ENCODE measurements at places on chromosomes 11 and 22.

GRCh38 chr22:33588860-33589259 lies 331.4 kb downstream of the LARGE1 start:
- DNase-seq: no peak

- DNase-seq: no peak
These were observed 328.1 kb downstream of the CASP12 start for GRCh38 chr11:104570078-104570701.

GRCh38 chr22:26127126-26127525 lies 42.1 kb upstream of the SEZ6L start:
- DNase-seq: no peak

- no peak for DNase-seq
These were observed 274.1 kb downstream of the TTC28 start for GRCh38 chr22:28405588-28405987.

GRCh38 chr11:72326151-72326848 lies 82.3 kb upstream of the PHOX2A start:
- no peak for DNase-seq

DNA sequence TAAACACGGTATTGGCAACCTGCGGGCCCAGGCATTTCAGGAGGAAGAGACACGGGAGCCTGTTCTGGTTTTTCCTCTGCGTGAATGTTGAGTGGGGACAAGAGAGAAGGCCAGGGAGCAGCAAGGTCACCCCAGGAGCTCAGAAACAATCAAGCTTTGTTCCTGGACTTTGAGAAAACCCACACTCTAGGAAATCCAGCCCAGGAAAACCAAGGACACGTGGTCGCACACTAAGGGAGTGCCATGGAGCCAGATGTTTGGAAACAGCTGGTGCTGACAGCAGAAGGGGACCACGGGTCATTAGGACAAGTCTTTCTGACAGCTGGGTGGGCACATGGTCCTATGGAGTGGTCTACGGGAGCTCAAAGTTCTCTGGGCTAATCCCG lies 44.1 kb downstream of the MYH9 start:
- DNase-seq: no peak

DNA sequence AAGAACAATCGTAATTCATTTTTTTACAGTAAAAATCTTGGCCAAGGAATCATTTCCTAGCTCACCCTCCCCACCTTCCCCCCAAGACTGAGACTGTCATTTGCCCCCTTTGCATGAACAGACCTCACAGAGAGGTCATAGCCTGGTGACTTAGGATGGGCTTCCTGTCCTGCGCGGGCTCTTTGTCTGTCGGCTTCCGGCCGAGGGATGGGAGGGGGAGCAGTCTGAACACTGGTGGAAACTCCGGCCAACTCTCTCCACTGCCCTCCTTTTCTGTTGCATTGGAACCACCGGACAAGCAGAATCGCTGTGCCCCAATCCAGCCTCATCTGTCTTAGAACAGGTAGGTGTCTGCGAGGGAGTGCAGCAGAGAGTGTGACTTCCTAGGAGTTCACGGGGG lies 41.7 kb downstream of the TEAD1 start:
- DNase-seq: no peak

DNA sequence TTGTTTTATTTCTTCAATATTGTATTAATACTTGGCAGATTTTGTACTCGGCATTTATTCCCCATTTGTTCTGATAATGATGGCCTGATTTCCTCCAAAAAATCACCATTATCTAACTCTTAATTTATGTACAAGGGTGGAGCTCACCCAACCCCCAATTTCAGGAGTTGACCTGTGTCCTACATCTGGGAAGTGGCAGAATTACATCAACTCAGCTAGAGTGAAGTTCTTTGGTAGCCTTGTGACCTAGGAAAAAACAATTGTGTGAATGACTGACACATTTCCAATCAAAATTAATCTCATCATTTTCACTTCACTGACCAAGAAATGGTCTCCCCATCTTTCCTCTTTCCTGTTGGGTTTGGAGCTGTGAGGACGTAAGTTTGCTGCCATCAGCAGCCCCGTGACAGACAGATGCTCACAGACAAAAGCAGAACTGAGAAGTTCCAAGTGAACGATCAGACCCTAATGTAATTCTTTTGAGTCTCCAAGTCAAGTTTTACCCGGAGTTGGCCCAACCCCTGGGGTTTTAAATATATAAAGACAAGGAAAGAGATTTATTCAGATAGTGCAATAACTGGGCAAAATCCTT lies 16.6 kb upstream of the MS4A6E start:
- DNase-seq: no peak

DNA sequence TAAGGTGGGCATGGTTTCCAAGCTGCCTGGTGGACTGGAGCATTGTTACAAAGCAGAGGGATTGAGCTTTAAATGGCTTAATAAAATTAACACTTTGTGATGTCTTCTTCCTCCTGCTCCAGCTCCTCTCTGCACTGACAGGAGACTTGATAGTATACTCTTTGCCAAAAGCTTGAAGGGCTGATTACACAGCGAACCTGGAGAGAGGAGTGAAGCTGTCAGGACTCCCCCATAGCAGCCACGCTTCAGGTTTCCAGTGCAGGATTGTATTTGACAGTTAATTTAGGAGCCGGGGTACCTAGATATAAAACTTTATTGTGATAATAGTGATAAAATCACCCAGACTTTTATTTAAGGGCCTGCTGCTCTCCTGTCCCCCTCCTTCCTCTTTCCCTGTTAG lies 50.0 kb downstream of the TRIM44 start:
- DNase-seq: no peak

- no peak for DNase-seq
These were observed 9.7 kb downstream of the MTNR1B start for GRCh38 chr11:92979176-92979575.

- no peak for DNase-seq
These were observed 16.4 kb upstream of the C11orf96 start for GRCh38 chr11:43925932-43926505.

- DNase-seq: no peak
These were observed at the start of gene BMAL1 for GRCh38 chr11:13277768-13278608. BMAL1 (plus strand) TSS chr11:13277790; CDS start chr11:13354309, 76,519 bp downstream.

DNA sequence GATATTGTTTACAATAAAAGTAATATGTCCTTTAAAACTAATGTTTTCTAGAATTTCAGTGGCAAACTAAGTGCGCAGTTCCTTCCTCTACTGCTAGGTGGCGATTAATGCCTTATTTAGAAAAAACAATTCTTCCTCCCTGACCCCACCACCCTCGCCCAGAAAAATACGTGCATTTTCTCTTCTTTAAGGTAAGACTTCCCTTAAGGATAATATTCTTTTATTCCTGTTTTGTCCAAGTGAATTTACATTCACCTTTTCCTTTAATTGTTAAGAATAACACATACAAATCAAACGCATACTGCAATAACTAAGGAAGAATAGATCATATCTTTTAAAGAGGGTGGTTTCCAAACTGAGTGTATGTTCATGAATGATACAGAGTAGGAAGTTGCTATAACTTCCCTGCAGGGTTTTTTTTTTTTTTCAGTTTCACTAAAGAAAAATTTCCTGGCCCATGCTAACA lies 17.0 kb upstream of the PSMA1 start:
- peak; percentile 79 for DNase-seq

GRCh38 chr22:42343531-42344081 lies 73.2 kb upstream of the TCF20 start:
- no peak for DNase-seq

Measured in Kasumi-1 (cell line).